ENCODE measurements at places on chromosomes 16 and 17.
A peak's percentile ranks its signal among the peaks of the same experiment; 100 is the strongest.

DNA sequence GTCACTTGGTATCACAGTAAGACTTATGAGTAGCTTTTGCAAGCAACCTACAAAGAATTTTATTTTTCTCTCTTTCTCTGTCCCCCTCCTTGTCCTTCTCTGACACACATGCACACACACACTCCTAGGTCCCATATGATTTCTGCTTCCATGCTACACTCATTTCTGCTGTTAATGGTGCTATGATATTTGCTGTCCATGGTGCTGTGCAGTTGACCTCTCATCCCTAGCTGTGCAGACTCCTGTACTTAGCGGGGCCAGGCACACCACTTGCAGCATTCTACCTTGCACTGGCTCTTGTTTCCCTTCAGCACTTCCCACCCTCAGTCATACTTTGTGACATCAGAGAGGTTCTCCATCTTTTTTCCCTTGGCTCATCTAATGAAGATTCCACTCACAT is 158.9 kb upstream of the CNTNAP4 start:
- no peak for DNase-seq

GRCh38 chr16:52309446-52310416 is 237.2 kb downstream of the TOX3 start:
- no peak for DNase-seq

GRCh38 chr17:27381007-27381501 is 75.2 kb upstream of the KSR1 start:
- peak; percentile 68 for DNase-seq

GRCh38 chr16:83110269-83110668 is 483.5 kb downstream of the CDH13 start:
- no peak for DNase-seq

- no peak for DNase-seq
Observed at GRCh38 chr17:69878661-69879060, 196.4 kb upstream of the KCNJ16 start.

DNA sequence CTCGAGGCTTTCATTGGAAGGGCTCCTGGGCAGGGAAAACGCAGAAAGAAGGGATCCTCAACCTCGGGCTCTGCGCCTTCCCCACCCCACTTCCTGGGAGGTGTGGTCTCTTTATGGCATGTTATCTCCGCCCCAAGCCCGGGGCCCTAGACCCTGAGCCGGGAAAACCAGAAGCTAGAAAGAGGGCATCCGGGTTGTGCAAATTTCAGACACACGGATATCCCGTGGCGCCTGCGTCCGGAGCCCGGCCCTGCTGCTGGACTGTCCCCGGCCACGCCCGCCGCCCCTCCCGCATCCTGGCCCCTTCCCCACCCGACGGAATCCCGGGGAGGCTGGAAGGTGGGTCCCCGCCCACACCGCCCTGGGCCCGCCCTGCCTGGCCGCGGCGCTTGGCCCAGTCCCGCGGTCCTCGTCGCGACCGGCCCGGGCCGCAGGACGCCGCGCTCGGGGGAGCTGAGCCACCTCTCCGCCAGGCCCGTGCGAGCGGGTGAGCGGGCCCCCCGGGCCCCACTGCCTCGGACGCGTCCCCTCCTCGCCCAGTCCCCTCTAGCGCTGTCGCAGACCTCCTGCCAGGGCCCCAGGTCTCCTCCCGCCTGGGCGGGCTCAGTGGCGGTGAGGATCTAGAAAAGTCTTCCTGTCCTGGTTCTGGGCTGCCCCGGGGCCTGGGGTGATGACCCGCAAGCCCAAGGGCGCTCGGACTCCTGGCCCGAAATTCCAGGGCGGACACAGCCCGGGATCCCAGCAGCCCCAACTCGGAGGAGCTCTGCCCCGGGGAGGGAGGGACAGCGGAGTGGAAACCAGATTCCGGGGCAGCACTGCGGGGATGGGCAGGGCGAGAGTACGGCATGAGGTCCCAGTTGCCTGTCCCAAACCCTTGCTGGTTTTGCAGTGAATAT is at the start of gene SLC16A5:
Gene SLC16A5, plus strand, starts transcription at position 397 of the 896 bp plus-strand sequence. CDS start 5,683 bp downstream, outside the sequence.
- DNase-seq = peak; percentile 8

DNA sequence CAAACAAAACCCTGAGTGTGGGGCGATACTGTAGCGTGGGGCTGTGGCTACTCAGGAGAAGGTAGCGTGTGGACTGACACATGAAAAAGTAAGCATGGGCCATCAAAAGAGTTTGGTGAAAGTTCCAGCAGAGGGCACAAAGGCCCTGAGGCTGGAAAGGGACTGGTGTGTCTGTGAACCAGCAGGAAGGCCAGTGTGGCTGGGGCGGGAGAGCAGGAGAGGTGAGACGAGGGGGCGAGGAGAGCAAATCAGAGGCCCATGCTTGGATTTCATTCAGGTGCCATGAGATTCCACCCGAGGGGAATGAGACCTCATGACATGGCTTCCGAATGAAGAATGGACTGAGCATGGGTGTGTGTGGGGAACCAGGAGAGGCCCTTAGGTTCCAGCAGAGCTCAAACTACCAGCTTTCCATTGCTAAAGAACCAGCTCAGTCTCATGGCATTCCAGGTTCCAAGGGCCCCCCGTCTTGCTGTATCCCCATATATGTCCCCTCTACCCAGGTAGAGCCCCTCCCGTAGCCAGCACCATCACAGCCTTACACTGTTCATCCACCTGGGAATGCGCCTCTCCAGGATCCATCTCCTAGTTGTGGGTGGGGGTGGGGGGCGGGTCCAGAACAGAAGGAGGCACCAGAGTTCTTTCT is 31.1 kb downstream of the TRPV2 start:
- no peak for DNase-seq

DNA sequence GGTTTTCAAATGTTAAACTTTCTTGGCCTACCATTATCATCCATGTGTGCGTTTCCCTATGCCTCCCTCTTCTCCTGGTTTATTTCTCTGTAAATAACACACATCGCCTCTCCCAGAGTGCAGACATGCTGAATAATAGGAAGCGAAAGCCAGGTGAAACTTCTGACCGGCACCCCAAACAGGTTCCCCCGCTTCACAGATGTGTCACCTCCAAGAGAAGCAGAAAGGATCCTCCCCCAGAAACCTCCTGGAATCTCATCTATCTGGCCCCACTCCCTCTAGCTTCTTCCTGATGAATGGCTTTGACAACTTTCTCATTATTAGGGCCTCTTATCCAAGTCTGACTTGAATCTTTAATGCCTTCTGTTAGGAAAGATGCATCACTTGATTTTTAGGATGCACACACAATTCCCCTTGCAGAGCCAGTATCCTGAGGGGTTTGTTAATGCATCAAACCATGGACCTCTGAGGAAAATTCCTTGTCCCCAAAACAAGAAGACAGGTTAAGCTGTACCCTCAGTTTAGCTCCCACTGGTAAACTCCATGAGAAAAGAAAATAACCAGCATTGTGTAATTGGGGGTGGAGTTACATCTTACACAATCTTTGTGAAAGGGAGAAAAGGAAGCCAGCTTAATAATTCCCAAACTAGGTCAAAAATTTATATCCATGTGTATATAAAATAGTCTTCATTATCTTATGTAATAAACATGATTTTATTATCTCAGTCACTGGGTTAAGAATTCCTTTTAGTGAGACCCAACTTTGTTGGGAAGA is 20.1 kb upstream of the HYDIN start:
- no peak for DNase-seq

DNA sequence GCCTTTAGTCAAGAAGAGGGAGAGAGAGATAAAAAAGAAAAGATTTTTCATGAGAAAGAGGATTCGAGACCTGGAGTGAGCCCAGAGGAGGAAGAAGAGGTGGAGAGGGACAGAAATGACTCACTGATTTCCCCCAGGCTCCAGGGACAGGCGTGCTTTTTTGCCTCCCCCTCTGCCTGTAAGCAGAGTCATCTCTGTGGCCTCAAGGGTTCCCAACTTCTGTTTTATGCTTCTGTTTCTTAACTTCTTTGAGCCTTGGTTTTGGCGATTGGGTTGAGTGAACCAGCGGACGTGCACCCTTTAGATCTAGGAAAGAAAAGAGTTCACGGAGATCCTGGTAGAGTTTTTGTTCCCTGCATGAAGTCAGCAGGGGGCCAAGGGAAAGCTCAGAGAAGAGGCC is 147.9 kb upstream of the NOL11 start:
- no peak for DNase-seq

DNA sequence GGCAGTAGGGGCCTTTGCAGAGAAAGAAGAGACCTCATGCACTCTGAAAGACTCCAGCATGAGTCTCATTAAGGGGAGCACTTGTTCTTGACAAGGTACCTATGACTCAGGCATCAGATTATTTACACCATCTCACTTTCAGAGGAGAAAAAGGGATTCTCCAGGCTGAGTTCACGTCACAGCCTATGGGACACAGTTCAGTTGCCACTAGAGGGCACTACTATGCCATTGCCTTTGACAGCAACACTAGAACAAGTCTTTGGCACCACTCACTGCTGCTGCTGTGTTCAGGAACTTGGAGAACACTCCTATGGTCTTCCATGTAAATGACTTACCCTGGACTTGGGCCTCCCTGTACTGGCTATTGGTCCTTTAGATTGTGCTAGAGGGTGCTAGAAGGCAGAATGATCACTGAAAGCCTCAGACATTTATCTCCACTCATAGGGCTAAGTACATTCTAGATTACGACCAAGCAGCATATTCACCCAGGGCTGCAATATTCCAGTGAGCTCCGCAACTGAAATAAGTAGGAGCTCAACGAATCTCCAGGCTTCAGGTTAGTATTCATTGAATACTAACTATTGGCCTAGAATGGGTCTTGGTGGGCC is 225.1 kb upstream of the CA10 start:
- DNase-seq = peak; percentile 86

GRCh38 chr16:70754371-70754770 is 46.6 kb downstream of the VAC14 start:
- DNase-seq = no peak

DNA sequence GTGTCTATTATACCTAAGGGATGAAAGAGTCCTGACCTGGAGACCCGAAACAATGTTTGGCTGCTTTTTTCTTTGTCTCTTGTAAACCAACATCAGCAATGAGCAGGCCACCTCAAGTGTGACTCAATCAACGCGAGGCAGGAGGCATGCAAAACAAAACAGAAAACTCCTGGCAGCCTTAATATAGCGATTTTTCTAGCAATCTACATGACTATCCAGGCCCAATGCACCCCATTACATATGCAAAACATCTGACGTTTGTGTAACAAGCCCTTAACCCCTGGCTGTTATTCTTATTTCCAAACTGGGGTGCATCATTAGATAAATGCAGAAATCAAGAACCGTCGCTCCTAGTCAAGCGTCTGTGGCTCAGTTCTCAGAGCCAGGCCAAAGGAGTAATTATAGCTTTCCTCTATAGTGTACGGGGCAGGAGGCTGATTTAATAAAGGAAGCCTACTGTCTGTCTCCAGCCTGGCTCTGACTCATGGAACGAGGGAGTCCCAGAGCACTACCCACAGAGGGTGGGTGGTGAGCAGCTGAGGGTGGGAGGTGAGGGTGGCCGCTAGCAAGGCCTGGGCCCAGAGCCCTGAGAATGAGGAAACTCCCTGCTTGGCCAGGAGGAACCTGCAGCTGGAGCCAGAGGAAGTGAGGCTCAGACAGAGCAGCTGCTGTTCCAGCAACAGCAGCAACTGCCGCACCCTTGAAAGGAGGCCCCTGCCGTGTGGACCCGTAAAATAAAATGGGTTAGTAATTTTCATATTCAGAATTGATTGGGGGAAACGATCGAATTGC is 43.9 kb downstream of the CHD9 start:
- DNase-seq = peak; percentile 19

DNA sequence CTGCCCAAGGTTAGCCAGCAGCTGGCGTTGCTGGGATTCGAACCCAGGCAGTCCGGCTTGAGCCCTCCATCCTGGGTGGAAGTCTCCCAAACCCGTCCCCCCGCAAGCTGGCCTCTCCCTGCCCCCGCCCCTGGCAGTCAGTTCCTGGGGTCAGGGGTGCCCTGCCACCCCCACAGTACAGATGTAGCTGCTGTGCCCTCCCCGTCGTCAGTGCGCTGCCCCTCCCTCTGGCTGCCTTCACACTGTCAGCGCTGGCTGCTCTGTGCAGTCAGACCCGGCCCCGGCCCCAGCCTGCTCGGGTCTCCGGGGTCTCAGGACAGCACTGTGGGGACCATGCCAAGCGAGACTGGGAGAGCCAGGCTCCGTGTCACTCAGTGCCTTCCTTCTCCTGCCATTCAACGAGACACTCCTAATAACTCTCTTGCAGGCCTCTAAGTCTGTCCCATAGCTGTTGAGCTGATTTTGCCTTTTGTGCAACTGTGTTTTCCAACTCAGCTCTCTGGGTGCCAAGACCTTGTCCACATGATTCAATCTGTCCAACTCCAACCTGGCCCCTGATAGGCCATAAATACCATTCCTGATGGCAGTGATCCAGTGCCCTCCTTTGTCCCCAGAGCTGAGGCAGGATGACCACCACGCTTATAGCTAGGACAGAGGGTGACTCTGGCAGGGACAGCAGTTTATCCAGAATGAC is 55.5 kb upstream of the IL34 start:
- no peak for DNase-seq

GRCh38 chr16:81313701-81314602 is 810 bp upstream of the GAN start:
- DNase-seq = no peak

GRCh38 chr17:27615121-27615520 is 15.9 kb upstream of the LGALS9 start:
- DNase-seq = no peak

- no peak for DNase-seq
Observed at GRCh38 chr16:89786474-89787364, 29.7 kb downstream of the FANCA start.

DNA sequence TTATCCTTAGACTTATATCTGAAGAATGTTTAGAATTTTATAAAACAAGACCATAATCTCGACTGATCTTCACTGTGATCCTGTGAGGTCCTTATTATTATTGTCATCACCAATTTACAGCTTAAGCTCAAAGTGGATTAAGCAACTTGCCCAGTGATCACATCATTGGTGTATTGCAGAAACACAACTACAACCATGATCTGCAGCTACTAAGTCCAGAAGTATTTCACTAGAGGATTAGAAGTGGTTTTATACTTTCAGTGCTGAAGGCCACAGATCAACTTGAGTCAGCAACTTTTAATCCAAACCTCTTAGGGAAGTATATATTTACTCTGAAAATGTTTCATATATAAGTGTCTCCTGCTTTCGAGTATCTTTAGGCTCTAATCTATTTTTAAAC is 624.3 kb upstream of the SOX9 start:
- DNase-seq = no peak

DNA sequence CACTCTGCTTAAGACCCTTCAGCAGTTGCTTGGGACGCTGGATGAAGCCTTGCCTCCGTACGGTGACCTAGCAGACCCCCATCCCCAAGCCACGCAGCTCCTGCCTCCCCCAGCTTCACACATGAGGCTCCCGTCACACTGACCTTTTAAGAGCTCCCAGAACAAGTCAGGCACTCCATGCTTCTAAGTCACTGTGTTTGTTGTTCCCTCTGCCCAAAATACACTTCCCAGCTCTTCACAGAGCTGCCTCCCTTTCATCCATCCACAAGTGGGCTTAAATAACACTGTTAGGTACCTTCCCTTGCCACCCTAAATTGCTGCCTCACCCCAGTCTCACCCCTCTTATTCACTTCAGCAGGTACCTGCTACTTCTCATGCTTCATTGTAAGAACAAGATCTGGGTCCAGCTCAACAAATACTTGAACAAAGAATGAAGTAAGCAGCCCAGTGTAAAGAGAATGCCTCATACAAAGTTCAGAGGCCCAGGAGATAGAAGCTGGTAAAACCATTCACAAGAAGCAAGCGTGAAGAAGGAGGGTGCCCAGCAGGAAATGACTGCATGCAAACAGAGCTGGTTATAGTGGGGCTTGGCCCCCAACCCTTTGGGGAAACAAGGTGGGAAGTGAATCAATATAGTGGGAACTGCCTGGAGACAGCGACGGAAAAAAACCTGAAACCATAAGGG is 5.8 kb downstream of the ZC3H7A start:
- DNase-seq = peak; percentile 44

- peak; percentile 20 for DNase-seq
Observed at GRCh38 chr16:16861546-16861945, 482.6 kb downstream of the NPIPA7 start.
